H4 (cell line): ENCODE measurements at places on chromosomes 2 and 18.

DNA sequence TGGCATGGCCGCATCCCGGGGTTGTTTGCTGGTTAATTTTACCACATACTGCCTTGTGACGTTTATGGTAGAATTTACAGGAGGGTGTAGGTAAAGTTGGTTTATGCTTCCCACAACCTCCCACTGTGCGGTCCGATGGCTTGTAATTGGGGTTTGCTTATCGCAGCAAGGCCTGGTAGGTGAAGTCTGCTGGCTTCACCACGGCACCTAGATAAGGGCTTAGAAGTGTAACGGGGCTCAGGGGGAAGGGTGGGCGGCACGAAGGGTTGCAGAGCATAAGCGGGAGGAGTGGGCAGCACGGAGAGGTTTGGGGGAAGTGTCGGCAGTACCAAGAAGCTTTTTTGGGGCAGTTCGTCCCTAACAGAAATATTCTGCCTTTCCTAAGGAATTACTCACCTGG, 39.0 kb upstream of the TMEM131 start:
- no peak for DNase-seq

DNA sequence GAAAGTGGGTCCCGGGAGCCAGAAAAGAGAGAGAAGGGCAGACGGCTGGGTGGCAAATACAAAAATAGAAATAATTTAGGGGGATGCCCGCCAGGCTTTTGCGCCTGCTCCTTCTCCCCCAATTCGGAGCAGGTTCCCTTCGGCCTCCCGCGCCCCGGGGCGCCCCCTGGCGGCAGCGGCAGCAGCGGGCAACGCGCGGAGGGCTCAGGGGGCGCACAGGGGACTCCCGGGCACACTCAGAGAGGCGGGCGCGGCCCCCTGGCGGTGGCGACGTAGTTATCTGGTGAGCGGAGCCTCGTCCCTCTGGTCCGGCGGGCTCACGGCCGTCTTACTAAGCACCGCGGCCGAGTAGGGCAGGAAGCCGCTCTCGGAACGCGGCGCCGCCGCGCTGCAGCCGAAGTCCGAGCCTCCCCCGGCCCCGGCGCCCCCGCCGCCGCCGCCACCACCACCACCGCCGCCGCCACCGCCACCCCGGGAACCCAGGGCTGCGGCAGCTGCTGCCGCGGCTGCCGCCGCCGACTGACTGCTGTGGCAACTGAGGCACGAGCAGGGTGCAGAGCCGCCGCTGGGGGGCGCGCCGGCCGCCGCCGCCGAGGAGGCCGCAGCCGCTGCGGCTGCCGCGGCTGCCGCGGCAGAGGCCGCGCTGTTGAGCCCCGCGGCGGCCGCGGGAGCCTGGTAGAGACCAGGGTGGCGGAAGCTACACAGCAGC, 3.8 kb downstream of the EVX2 start:
- peak; percentile 70 for DNase-seq

DNA sequence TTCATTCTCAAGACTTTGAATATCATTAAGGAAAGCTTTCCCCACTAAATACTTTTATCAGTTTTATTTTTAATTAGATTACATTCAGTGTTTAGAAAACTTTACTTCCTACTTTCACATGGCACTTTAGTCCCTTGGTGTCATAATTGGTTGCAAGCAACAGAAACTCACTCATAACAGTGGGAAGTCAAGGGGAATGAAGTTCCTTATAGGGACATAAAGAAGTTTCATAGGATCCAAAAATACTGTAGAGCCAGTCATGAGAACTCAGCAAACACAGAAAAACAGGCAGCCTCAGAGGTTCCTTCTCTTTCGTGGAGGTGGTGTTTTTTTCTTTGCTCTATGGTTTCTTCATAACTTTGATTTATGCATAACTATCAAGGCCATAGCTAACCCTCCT, 809.0 kb downstream of the BCL11A start:
- no peak for DNase-seq

- peak; percentile 39 for DNase-seq
Measured at GRCh38 chr2:166365803-166366420, 9.8 kb downstream of the SCN9A start.

DNA sequence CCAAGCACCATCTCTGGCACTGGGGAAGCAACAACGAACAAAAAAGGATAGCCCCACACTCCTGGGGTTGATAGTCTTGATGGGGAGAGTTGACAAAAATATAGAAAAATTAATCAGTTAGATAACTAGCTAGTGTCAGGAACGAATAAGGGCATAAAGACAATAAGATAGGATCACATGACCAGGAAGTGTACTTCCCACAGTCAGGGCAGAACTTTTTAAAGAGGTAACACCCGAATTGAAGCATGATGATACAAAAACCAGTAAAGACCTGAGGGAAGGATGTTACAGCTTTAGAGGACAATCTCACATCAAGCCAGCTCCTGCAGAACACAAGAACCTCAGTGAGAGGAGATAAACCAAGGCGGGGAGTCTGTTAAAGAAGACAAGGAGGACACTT, 295.4 kb upstream of the CRIM1 start:
- DNase-seq: no peak

- DNase-seq: no peak
Measured at GRCh38 chr18:7624697-7625096, 57.6 kb downstream of the PTPRM start.

- peak; percentile 56 for DNase-seq
Measured at GRCh38 chr18:52716973-52717372, 377.0 kb downstream of the DCC start.

- no peak for DNase-seq
Measured at GRCh38 chr2:73133566-73134197, 20.9 kb upstream of the RAB11FIP5 start.

DNA sequence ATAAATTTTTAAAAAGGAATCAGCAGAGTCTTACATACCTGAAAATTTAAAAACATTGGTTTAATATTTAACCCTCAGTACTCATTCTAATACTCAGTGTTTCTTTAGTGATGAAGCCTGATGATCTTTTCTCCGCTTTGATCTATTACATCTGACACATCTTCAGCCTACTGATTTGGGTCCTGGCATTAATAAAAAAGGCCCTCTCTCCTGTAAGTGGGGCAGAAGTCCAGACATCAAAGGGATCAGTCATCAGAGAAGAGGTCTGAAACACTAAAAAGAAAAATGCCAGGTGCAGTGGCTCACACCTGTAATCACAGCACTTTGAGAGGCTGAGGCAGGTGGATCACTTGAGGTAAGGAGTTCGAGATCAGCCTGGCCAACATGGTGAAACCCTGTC, 581.1 kb upstream of the LRATD1 start:
- no peak for DNase-seq
